ENCODE measurements at places on chromosomes 16 and 17. TPM values are rescaled to one million over a fixed set of nuclear protein-coding genes. Genes with fewer than 3 reads are reported as not detected.

The CX3CL1 gene
- 1.2 TPM for total RNA-seq

GRCh38 chr16:57882792-57883191 lies 80.5 kb upstream of the KIFC3 start:
- no peak for DNase-seq

GRCh38 chr17:78715000-78715771 lies 66.9 kb downstream of the CYTH1 start:
- no peak for DNase-seq

- no peak for DNase-seq
Observed at GRCh38 chr17:77923776-77924513, 34.6 kb upstream of the TNRC6C start.

- peak; percentile 96 for DNase-seq
Observed at GRCh38 chr16:67277294-67277998, 1.9 kb upstream of the PLEKHG4 start.

- DNase-seq, result no peak
Observed at GRCh38 chr17:83050651-83051395, 28.6 kb upstream of the METRNL start.

DNA sequence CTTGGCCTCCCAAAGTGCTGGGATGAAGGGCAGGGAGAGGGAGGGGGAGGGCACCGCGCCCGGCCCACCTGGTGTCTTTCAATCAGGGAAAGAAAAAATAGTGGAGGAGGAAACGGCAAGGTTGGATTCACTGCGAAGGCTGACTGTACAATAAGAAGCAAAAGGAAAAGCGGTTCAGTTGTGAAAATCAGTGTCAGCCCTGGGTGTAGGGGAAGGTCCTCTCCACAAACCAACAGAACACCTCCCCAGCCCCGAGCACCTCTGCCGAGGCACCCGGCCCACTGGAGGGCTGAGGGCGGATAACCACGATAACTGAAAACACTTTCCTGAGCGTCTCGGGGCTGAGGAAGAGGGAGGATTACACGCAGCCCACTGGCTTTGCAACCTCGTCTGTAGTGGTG lies 1.4 kb upstream of the SPG7 start:
- DNase-seq, result peak; percentile 14

GRCh38 chr16:49889725-49890397 lies 33.9 kb upstream of the ZNF423 start:
- DNase-seq, result no peak

GRCh38 chr16:49755313-49755620 lies 100.6 kb downstream of the ZNF423 start:
- peak; percentile 71 for DNase-seq

- DNase-seq, result peak; percentile 76
Observed at GRCh38 chr17:82330322-82331239, 3.0 kb downstream of the SECTM1 start.

GRCh38 chr16:57571098-57571497 lies 28.7 kb downstream of the ADGRG5 start:
- no peak for DNase-seq

DNA sequence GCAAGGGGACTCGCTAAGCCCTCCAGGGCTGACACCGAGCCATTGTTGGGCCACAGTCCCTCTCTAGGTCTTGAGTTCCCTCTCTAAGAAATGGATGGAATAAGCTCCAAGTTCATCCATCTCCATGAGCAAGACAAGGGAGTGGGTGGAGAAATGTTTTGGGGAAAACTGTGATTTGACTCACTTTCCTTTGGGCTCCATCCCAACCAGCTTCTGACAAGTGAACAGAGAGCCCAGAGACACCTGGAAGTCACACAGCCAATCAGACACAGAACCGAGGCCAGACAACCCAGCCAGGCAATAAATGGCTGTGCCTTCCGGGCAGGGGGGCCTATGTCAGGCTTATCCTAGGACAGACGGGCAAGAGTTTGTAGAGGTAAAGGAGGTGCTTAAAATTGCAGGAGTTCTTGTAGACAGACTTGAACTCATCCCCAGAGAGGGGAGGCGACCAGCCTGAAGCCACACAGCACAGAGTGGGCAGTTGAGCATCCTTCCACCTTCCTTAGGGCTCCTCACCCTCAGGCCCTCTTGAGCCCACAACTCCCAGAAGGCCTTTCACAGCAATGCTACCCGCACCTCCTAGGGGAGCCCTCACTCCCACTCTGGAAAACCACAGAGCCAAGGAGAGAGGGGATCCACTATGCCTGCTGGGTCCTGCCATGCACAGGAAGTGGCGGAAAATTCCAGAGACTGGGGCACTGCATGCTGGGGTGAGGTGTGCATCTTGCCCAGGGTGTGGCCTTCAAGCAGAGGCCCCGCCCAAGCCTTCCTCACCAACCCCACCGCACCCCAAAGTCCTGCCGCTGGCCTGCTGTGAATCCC lies 9.5 kb upstream of the FAM83G start:
- no peak for DNase-seq

The MYOCD gene
- 98.7 TPM for total RNA-seq

The CACNG5 gene
- not detected for total RNA-seq

DNA sequence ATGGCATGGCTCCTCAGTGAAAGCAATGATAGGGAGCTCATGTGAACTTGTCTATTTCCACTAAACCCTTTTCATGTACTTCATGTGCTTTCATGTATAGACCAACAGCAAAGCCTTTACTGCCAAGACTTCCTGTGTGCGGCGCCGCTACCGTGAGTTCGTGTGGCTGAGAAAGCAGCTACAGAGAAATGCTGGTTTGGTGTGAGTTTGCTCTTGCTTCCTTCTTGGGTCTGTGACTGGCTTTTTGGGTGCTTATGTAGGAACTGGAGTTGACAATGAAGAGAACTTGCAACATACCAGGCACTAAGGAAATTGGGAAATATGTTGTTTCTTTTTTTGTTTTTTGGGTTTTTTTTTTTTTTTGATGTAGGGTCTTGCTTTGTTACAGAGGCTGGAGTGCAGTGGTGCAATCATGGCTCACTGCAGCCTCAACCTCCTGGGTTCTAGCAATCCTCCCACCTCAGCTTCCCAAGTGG lies 5.7 kb downstream of the SNX11 start:
- DNase-seq, result peak; percentile 34

GRCh38 chr17:74339537-74340195 lies 13.6 kb downstream of the KIF19 start:
- no peak for DNase-seq

The PAM16 gene
- 1.7 TPM for total RNA-seq

- no peak for DNase-seq
Observed at GRCh38 chr16:65889533-65889966, 476.9 kb upstream of the CDH5 start.

DNA sequence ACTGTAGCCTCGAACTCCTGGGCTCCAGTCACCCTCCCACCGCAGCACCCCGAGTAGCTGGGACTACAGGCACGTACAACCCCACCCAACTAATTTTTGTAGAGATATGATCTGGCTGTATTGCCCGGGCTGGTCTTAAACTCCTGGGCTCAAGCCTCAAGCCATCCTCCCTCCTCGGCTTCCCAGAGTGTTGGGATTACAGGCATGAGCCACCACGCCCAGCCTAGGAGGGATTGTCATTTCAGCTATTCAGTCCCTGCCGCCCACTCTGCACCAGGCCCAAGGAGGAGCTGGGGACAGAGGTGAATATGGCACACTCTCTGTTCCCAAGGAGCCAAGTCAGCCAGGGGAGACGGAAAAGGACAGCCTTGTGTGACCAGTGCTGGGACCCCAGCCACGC lies 256.2 kb downstream of the PARN start:
- peak; percentile 16 for DNase-seq

The NHLRC4 gene
- total RNA-seq, result 0.48 TPM

DNA sequence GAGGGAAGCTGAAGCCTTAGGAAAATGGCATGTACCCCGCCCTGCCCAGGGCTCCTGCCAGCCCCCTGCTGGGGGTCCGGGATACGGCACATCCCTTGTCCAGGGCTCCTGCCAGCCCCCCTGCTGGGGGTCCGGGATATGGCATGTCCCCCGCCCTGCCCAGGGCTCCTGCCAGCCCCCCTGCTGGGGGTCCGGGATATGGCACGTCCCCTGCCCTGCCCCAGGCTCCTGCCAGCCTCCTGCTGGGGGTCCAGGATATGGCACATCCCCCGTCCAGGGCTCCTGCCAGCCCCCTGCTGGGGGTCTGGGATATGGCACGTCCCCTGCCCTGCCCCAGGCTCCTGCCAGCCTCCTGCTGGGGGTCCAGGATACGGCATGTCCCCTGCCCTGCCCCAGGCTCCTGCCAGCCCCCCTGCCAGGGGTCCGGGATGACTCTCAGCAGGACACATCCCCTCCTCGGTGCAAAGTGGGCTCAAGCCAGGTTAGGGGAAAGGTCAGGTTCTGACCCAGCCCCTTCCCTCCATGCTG lies 43.2 kb downstream of the RPH3AL start:
- no peak for DNase-seq

- DNase-seq, result no peak
Observed at GRCh38 chr16:89720551-89720812, 216 bp downstream of the VPS9D1 start.

GRCh38 chr17:2965621-2966595 lies 97.5 kb downstream of the OR1D5 start:
- DNase-seq, result no peak

GRCh38 chr16:23801378-23801777 lies 34.4 kb upstream of the PRKCB start:
- peak; percentile 44 for DNase-seq

The DPEP3 gene
- not detected for total RNA-seq

The HOXB6 gene
- not detected for total RNA-seq

The NPIPB9 gene
- total RNA-seq, result 6.0 TPM

DNA sequence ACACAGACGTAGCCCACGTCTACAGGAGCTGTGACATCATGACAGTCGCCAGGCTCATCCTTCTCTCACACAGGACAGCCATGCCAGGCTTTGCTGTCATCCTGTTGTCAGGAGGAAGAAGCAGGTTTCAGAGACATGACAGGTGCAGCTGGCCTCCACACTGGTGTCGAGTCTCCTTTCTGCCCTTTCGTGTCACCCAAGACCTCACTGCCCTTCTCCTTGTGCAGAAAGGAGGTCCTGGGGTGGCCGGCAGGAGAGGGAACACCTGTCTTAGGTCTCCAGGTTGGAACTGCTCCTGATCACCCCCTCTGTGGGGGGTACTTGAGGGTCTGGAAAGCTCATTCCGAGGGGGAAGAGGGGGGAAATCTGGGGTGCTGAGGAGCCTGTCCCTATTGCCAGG lies 41.6 kb upstream of the IRF8 start:
- DNase-seq, result no peak

DNA sequence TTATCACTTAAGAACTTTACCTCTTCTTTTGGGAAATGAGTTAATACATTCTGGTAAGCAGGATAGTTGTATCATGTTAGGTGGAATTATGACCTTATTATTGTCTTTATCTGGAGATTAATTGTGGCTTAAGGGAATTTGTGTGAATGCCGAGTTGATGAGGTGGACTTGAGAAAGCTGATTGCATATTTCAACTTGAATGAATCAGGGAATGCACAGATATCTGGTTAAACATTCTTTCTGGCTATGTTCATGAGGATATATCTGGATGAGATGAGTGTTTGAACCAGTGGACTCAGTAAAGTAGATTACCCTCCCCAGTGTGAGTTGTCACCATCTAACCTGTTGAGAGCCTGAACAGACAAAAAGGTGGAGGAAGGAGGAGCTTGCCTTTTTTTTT lies 326.1 kb upstream of the GOT2 start:
- no peak for DNase-seq

The MYO1C gene
- total RNA-seq, result 90.5 TPM

The UBALD1 gene
- 1.4 TPM for total RNA-seq

DNA sequence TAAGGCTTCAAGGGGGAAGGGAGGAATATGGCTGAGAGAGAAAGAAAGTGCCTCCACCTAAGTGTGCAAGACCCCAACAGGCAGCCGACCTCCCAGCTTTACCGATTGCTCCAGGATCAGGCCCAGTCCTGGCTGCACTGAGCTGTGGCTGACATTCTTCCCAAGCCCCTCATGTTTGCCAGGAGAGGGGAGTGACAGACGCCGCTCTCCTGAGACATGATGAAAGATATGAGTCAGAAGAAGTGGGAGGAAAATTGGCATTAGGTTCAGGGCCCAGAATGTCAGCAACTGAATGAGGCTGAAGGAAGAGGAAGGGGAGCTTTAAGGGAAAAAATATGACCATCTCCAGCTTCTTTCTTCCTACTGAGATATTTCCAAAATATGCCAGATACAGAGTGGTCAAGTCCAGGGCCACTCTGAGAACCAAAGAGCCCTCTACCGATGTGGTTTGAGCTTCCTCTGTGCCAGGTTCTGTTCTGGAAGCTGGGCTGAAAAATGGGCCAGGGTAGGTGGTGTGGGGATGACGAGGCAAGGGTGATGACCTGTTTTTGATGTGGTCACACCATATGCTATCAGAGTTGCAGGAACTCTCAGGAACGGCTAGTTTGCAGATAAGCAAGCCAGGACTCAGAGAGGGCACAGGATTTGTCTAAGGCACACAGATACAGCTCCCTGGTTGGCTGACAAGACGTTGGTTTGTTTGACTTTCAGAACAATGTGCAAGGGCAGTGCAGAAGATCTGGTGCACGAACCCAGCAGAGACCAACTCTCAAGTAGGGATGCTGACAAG lies 176.7 kb downstream of the SOX9 start:
- peak; percentile 6 for DNase-seq

DNA sequence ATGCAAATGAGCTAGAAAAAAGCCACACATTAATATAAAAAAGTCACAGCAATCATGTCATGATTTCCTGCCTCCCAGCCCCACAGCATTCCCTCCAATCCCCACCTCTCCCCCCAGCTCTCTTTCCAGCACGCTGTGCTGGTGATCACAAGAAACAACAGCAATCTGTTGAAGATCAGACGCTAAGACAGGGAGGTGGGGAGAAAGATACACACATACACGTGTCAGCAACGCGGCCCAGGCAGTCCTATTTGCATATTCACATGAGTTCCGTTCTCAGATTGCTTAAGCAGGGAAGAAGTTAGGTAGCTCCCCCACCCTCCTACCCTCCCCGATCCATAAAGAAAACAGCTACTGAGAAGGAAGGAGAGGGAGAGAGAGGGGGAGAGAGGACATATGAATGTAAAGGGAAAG lies 405.5 kb upstream of the PSMD7 start:
- DNase-seq, result peak; percentile 88

DNA sequence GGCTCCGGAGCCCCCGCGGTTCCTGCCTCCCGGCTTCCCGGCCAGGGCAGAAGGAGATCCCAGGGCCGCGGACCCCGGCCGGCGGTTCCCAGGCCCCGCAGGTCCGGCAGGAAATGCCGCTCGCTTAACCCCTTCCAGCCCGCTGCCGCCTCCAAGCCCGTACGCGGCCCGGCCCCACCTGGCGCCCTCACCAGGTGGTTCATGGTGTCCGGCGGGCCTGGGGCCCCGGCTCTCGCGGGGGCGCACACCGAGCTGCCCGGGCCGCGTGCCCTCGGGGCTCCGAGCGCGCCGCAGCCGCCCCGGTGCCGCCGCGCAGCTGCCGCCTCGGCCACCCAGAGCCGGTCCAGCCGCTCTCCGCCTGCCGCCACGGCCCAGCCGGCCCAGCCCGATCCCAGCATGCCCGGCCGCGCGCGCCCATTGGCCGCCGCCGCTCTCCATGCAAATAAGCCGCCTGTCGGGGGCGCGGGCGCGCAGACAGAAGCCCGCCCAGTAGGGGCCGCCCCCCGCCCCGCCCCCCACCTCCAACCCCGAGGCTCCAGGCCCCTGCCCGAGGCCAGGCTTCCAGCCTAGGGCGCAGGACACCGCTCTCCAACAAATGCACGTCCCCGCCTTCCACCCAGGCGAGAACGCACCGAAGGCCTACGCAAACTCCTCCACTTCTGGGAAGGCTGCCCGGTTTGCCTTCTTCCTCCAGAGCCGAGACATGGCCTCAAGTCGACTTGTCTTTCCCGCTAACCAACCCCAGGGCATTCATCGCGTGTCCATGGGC lies at the start of gene BCAR1:
BCAR1 (minus strand) TSS at position 345 of the 769 bp plus-strand sequence; CDS start at position 203, 142 bp downstream.
- peak; percentile 93 for DNase-seq

The TMEM88 gene
- 1.7 TPM for total RNA-seq
